ENCODE measurements at places on chromosomes 6 and 20. TPM values are rescaled to one million over a fixed set of nuclear protein-coding genes. Genes with fewer than 3 reads are reported as not detected.

The CD83 gene
- 0.53 TPM for total RNA-seq

The UCKL1 gene
- 21.4 TPM for total RNA-seq

The AFG1L gene
- total RNA-seq = 2.7 TPM

The C6orf58 gene
- total RNA-seq = not detected

The PPP1R16B gene
- 93.3 TPM for total RNA-seq

The KIAA0408 gene
- total RNA-seq = 0.13 TPM

The ISM1 gene
- total RNA-seq = not detected

The SLC13A3 gene
- total RNA-seq = 0.43 TPM

The PTGIS gene
- total RNA-seq = 1.3 TPM

The TLDC2 gene
- total RNA-seq = not detected

The KCNS1 gene
- total RNA-seq = 0.29 TPM

The MYO6 gene
- 54.6 TPM for total RNA-seq

The C4A gene
- total RNA-seq = 1.6 TPM

The APOBEC2 gene
- not detected for total RNA-seq

The UFL1 gene
- 33.1 TPM for total RNA-seq

The PBOV1 gene
- not detected for total RNA-seq

The LAMA2 gene
- 5.8 TPM for total RNA-seq

The FNDC1 gene
- total RNA-seq = not detected

The SOBP gene
- 6.0 TPM for total RNA-seq

The IL17A gene
- total RNA-seq = not detected

The SS18L1 gene
- total RNA-seq = 12.9 TPM

The CENPQ gene
- 14.4 TPM for total RNA-seq

The SYNDIG1 gene
- total RNA-seq = not detected

The FERMT1 gene
- 6.5 TPM for total RNA-seq

The HRH3 gene
- not detected for total RNA-seq

The TRIM40 gene
- total RNA-seq = not detected

The EYS gene
- total RNA-seq = not detected

Measured in thoracic aorta endothelial cell (primary cell).